ENCODE measurements at places on chromosomes 13 and 19. TPM values are rescaled to one million over a fixed set of nuclear protein-coding genes. Genes with fewer than 3 reads are reported as not detected.

GRCh38 chr19:1206864-1207450 lies 1.4 kb downstream of the STK11 start:
- peak; percentile 80 for DNase-seq

DNA sequence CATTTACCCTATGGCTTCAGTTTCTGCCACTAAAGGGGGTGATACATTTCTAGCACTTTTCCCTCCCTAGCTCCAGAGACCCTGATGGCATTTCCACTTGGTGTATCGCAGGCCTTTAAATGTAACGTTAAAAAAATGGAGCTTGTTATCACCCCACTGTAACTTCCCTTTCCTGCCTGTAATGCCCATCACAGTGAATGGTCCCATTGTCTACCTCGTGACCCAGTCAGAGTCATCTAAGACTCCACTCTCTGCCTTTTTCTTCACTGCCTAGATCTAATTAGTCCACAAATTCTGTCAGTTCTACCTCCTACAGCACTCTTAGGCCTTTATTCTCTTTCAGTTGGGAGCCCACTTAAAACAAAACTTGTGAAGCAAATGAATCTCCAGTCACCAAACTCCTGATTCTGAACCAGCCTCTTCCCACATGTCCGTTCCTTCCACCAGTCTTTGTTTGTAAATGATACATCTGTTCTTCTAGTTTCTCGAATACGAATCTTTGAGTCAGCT lies 64.8 kb downstream of the NHLRC3 start:
- DNase-seq, result no peak

The ACP7 gene
- total RNA-seq, result not detected

DNA sequence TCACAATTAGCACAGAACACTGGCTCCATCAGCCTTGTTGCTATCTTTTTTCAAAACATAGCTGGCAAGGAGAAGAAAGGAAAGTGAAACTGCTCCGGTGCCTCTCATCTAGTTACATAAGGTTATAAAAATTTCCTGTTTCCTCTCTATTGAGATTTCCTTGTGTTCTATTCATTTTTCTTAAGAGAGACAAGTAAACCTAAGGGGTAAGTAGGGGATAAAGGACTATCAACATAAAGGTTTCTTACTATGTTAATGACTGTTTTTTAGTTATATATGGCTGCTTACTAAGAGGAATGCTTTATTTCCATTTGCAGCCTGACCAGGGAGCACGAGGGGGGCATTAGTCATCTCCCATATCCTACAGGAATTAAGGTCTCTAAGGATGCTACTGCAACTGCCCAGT lies 73.2 kb upstream of the MLNR start:
- peak; percentile 70 for DNase-seq

DNA sequence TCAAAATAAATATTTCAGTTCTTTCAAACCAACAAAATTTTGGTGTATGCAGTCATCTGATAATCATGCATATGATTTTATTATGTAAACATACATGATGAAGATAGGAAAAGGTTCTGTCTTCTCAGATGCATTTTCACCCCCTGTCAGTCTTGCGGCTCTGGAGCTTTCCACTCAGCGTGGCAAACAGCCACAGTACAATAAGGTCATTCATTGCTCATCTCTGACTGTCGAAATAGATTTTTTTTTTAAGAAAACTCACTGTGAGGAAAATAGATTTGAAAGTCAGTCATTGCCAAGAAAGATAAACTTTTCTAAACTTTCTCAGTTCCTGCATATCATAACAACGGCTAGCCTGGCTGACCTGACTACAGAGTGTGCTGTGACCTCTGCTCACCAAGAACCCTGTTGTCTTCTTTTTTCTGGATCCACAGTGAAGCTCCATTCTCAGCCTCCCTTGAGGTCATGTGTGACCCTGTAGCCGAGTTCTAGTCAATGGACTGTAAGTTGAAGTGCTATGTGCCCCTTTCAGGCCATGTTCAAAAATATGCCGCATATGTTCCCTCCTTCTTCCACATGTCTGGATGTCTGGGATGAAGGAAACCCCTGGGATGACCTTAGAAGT lies 519.6 kb downstream of the KLF5 start:
- DNase-seq, result no peak

The ZSCAN4 gene
- not detected for total RNA-seq

GRCh38 chr19:40465025-40465556 lies 454 bp downstream of the BLVRB start:
- DNase-seq, result no peak

DNA sequence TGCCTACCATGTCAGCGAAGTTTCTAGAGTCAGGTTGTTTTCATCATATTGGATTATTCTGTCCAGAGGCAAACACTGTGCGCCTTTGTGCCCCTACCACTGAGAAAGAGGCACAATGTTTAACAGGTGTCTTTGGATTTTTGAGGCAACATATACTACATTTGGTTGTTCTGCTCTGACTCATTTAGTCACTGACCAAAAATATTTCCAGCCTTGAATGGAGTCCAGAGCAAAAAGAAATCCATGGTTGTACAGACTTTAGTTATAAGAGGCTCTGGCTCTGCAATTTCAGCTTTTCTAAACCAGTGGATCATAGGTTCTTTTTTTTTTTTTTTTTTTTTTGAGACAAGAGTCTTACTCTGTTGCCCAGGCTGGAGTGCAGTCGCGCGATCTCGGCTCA lies 35.7 kb downstream of the LACC1 start:
- no peak for DNase-seq

- no peak for DNase-seq
Observed at GRCh38 chr13:36332986-36333385, 13.2 kb downstream of the SPART start.

GRCh38 chr13:33730619-33731018 lies 87.3 kb upstream of the RFC3 start:
- no peak for DNase-seq
